ENCODE measurements at places on chromosomes 7 and 10.
A peak's percentile ranks its signal among the peaks of the same experiment; 100 is the strongest.

- peak; percentile 65 for DNase-seq
Observed at GRCh38 chr10:6204063-6204340, 1.3 kb downstream of the PFKFB3 start.

DNA sequence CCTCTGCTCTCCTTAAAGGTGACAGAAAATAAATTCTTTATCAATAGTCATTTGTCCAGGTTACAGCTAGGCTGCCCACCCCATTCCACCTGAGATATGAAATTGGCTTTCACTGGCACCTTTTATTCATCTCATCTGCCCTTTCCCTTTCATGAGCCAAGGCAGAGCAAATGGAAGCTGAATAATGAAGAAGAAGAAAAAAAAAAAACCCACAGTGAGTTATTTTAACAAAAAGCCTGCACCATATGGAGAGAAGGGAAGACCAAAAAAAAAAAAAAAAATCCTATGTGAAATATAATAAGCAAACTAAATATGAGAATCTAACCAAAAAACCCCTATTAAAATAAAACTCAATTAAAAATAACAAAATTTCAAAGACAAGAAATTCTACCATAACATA is 59.2 kb downstream of the CHCHD3 start:
- no peak for DNase-seq

GRCh38 chr7:26858735-26859134 is 5.7 kb downstream of the SKAP2 start:
- DNase-seq: no peak

DNA sequence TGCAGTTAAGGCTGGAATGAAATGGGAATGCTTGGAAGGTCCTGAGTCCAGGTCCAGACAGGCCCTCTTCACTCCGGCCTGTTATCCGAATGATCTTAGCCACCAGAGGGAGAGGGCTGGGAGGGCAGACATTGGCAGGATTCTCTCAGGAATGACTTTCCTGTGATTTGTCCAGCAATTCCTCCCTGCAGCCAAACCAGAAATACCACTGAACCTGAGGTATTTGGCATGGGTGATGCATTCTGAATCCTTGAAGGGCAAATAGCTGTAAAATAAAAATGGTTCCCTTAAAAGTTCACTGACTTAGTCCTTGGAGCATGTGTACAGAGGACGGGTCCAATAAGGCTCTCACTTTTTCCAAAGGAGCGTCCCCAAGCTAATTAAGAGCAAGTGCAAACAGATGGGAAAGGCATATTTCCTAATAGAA is 77.5 kb upstream of the HABP2 start:
- no peak for DNase-seq

DNA sequence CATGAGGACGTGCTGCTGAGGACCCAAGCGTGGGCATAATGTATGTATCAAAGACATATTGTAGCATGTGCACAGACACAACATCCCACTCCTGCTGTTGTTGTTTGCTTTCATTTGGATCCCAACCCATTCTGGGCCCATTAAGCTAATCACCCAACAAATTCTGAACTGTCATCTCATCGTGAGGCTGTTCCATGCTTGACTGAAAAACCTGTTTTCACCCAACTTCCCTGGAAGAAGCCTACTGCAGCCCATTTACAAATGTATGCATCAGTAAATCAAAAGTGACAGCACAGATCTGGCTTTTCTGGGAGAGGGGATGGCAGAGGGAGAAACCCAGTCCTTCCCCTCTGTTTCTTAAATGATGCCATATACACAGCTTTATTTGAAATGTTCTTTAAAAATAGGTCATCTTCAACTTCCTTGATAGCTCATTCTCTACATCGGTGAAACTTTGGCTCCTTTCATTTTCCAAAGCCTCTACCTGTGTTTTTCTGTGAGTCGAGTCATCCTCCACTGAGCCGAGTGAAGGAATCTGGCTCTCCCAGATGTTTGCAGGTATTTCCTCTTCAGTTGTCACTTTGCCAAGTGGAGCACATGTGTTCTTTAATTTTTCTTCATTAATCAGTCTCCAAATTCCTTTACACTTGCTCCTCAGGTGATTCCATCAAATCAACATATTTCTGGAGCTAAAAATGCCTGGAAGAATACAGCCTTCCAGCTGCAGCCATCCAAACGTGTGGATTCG is 151.8 kb downstream of the CHN2 start:
- no peak for DNase-seq

DNA sequence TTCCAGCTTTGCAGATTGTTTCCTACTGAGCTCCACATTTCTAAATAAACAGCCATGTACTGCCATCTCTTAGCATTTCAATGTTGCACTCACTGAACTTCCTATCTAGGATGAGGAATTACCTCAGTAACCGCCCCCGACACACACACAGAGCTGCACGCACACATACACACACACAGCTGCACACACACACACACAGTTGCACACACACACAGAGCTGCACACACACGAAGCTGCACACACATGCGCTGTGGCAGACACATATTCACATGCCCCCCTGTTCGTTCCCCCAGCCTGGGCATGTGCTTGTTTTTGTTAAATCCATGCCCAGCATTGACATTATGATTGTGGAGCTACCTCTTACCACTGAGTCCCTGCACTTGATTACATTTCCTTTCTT is 39.6 kb upstream of the CNPY1 start:
- DNase-seq: no peak

- DNase-seq: peak; percentile 84
Observed at GRCh38 chr10:79241990-79242619, 105.2 kb upstream of the PPIF start.
